ENCODE measurements at places on chromosomes 5 and 9. TPM values are rescaled to one million over a fixed set of nuclear protein-coding genes. Genes with fewer than 3 reads are reported as not detected.

Gene PRR7
- 3.0 TPM for total RNA-seq

- DNase-seq: peak; percentile 56
Observed at GRCh38 chr9:86355814-86356213, 1.6 kb upstream of the TUT7 start.

Gene CATSPER3
- total RNA-seq: 0.10 TPM

Gene DRD1
- not detected for total RNA-seq

DNA sequence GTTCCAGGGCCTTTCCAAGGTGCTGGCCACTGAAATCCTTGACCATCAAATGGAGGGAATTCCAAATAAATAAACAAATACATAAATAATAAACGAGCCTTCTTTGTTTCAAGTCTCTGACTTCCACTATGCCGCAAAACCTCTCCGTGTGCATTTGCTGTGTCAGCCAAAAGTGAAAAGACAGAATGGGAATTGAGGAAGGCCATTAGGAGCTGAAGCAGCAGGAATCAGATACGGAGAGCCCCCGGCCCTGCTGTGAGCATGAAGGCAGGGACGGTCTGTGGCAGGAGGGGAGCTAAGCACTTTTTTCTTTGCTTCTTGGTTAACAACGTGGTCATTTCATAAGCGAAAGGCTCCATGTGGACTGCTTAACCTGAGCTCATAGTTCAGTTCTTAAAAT lies 26.1 kb downstream of the PLPPR1 start:
- no peak for DNase-seq

Gene SPINK13
- not detected for total RNA-seq

DNA sequence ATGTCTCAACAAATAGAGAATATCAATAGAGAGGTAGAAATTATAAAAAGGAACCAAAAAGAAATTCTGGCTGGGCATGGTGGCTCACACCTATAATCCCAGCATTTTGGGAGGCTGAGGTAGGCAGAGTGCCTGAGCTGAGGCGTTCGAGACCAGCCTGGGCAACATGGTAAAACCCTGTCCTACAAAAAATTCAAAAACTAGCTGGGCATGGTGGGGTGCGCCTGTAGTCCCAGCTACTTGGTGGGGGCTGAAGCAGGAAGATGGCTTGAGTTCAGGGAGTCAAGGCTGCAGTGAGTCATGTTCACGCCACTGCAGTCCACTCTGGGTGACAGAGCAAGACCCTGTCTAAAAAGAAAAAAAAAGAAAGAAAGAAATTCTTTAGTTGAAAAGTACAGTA lies 24.9 kb downstream of the IPPK start:
- no peak for DNase-seq

DNA sequence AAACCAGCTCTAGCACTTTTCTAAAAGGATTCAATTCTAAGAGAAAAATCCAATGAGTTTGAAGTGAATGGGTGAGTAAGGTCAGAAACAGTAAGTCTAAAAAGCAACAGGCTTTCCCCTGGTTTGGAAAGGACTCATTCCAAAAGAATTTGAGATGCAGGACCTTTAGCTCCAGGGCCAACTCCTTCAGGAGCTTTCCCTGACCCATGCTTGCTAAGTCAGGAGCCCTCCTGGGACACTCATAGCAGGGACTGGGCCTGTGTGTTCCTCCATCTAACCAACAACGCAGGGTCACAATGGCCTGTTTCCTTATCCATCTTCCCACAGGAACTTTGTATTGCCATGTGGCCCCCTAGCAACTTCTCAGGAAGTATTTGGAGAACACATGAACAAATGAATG lies 198.8 kb downstream of the FRMD3 start:
- no peak for DNase-seq

GRCh38 chr9:85349046-85349445 lies 392.7 kb downstream of the AGTPBP1 start:
- no peak for DNase-seq

DNA sequence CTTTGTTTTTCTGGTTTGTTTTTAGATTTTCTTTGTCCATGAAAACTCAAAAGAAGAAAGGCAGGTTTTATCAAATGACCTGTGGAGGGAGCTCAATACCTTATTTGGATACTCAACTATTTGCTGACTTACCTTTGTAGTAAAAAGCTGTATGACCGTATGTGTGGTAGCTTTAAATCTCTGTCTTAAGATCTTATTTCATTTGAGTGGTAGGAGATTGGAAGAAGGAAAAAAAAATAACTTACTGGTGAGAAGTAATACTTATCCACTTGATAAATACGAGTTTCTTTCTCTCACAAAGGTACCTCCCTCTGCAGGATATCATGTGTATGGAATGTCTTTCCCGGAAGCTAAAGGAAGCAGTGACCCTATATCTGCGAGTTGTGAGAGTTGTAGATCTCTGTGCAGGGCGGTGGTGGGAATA lies 15.0 kb downstream of the FBXO38 start:
- no peak for DNase-seq

Gene SPACA9
- 2.5 TPM for total RNA-seq

Gene F12
- total RNA-seq: 9.7 TPM

DNA sequence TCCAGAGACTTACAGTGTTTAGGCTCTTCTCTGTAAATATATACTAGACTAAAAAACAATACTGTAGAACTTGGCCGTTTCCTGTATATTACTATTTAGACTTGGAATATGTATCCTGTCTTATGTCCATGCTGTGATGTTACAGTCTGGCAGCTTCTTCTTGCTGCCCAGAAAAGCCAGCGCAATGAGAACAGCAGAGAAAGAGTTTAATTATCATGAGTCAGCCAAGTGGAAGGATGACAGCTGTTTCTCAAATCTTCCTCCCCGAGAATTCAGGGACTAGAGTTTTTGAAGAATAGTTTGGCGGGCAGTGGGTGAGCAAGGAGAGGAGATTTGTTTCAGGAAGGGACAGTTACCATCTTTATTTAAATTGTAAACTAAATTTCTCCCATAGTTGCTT lies 37.5 kb downstream of the NAA35 start:
- DNase-seq: no peak

Gene NUTM2G
- total RNA-seq: not detected

DNA sequence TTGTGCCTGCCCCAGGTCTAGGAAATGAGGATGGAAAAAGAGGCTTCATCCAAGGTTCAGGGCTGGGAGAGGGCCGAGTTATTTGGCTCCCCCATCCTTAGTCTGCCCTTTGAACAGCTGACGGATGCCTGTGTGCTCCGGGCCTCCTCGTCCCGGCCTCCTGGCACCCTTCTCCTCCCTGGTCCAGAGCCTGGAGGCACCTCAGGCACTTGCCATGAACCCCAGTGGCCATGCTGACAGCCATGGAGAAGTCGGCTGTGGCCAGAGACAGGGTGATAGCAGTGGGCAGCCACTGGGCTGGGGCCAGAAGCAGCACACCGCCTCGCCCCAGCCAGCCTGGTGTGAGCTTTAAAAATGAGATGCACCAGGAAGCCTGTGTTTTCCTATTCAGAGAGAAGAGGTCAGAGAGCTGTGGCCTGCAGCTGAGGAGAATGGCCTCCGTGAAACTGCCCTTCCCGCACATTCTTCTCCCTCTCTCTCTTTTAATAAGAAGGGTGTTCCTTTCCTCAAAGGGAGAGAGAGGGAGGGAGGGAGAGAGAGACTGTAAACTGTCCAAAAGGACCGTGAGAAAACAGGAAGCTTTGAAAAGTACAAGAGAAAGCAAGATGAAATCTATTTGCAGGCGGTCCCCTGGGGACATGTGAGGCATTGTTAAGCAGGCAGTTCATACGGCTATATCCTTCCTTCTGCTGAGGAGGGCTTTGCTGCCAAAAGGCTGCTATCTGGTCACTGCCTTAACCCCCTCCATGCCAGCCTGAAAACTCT lies 55.3 kb downstream of the ZNF366 start:
- DNase-seq: no peak

Gene EDIL3
- total RNA-seq: 0.04 TPM

Gene SLC25A2
- not detected for total RNA-seq

DNA sequence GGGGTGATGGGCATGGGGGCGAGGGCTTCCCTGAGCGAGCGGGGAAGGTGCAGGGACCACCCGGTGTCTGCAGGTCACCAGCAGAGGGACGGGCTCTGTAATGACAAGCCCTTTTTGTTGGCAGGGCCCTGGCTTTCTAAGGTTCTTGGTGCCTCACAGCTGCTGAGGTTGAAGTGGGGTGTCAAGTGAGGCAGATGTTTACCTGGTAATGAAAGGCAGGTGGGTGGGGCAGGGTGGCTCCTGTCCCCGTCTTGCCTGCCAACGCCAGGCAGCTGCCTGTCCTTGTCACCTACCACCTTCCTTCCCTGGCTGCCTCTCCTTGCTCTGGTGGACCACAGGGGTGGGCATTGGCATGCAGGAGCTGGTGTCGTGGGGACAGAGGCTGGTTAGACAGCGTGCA lies 41.0 kb upstream of the SEMA4D start:
- DNase-seq: no peak

- DNase-seq: peak; percentile 75
Observed at GRCh38 chr5:59798862-59799667, 94.5 kb downstream of the PDE4D start.

GRCh38 chr9:7936163-7936562 lies 136.6 kb upstream of the DMAC1 start:
- no peak for DNase-seq

Gene APBA1
- 3.2 TPM for total RNA-seq

GRCh38 chr5:108983461-108984092 lies 235.9 kb downstream of the FER start:
- peak; percentile 43 for DNase-seq

DNA sequence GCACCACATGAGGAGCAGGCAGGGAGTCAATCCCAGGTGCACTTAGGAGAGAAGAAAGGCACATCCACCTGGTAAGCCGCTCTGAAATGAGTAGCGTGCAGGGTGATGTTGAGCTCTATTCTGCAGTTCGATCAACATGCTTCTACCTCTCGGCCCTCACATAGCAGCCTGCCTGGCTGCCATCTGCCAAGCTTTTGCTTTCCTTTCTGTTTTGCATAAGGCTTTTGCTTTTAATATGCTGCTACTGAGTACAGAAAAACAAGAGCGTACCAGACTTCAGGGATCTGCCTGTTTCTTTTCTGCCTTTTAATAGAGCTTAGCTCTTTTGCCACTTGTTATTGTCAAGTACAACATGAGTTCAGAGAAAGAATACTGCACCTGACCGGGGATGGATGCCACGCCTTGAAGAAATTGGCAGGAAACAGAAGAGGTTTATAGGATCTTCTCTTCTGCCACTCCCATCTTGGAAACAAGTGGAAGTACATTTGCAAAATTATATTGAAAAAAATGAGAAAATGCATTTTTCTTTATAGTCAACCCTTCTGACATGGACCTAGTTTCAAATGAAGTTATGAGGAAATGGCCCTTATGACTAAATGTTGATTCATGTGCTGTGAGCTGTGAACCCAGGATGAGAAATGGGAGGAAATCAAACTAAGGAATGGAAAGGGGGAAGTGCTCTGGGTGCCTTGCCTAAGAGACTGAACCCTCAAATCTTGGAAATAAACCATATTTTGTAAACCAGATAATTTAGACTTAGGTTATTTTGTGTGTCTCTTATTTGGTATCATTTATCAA lies 4.0 kb upstream of the FCHO2 start:
- DNase-seq: peak; percentile 89

Gene BHMT
- total RNA-seq: not detected

Gene C1QTNF2
- 0.25 TPM for total RNA-seq

Data from foreskin keratinocyte (primary cell).